Smooth muscle cell of trachea (primary cell): ENCODE measurements at places on chromosomes 3 and 15. TPM values are rescaled to one million over a fixed set of nuclear protein-coding genes. Genes with fewer than 3 reads are reported as not detected.

The NDN gene
- total RNA-seq, result 59.6 and 132 TPM in 2 replicates

The CTXN2 gene
- not detected in 2 replicates for total RNA-seq

The ZKSCAN7 gene
- 9.0 and 11.1 TPM in 2 replicates for total RNA-seq

The LRTM1 gene
- not detected in 2 replicates for total RNA-seq

The NR1I2 gene
- total RNA-seq, result not detected in 2 replicates

The TUSC7 gene
- under 0.01 TPM in 1 of 2 replicates, not detected in the other for total RNA-seq

The VPS39 gene
- total RNA-seq, result 77.6 and 79.1 TPM in 2 replicates

The SLC12A1 gene
- not detected in 2 replicates for total RNA-seq

The C3orf70 gene
- 0.66 and 0.87 TPM in 2 replicates for total RNA-seq

The NEK4 gene
- 25.2 and 27.3 TPM in 2 replicates for total RNA-seq

The FOXP1 gene
- 58.8 and 93.0 TPM in 2 replicates for total RNA-seq

The FETUB gene
- total RNA-seq, result not detected in 2 replicates

The REC114 gene
- total RNA-seq, result not detected in 2 replicates

The PLSCR2 gene
- not detected in 2 replicates for total RNA-seq

The IQCF5 gene
- total RNA-seq, result not detected in 2 replicates

The SECISBP2L gene
- total RNA-seq, result 39.7 and 53.8 TPM in 2 replicates
